ENCODE measurements at places on chromosomes 16 and 17. TPM values are rescaled to one million over a fixed set of nuclear protein-coding genes. Genes with fewer than 3 reads are reported as not detected.

DNA sequence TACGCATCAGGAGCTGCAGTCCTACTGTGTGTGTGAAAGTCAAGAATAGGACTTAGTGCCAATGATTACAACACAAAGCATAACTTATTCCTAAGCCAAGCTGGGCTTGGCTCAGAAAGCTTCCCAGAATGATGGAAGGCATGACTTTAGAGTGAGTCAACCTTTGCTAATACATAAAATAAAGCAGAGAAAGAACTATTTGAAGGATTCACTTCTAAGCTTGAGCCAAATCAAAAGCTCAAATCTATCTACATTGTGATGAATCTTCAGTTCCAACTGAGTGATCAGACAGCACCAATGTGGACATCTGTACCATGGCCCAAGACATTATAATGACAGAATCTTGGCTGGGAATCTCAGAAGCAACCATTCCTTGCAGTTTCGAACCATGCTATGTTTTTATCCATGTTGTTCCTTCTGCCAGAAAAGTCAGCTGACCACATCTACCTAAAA, 41.4 kb downstream of the SMG6 start:
- DNase-seq = no peak

GRCh38 chr17:81917565-81918332, at the start of gene SIRT7:
Gene SIRT7 (minus strand): TSS chr17:81918176. CDS start chr17:81918131, 45 bp downstream.
- DNase-seq = peak; percentile 64

BICDL2 gene
- polyA plus RNA-seq = 14.0 TPM

- DNase-seq = no peak
These were observed 3.5 kb downstream of the FMNL1 start for GRCh38 chr17:45225051-45225700.

GRN gene
- 469 TPM for polyA plus RNA-seq

- DNase-seq = peak; percentile 68
These were observed 91.2 kb downstream of the IRX5 start for GRCh38 chr16:55021595-55022475.
